Activated CD4-positive, alpha-beta T cell treated with anti-CD3 and anti-CD28 coated beads, Interleukin-2, amount 10 ng/mL, durations not matched to agents 7 days and 5 days (primary cell): ENCODE measurements at places on chromosomes 1 and 21. TPM values are rescaled to one million over a fixed set of nuclear protein-coding genes. Genes with fewer than 3 reads are reported as not detected.
A peak's percentile ranks its signal among the peaks of the same experiment; 100 is the strongest.

DNA sequence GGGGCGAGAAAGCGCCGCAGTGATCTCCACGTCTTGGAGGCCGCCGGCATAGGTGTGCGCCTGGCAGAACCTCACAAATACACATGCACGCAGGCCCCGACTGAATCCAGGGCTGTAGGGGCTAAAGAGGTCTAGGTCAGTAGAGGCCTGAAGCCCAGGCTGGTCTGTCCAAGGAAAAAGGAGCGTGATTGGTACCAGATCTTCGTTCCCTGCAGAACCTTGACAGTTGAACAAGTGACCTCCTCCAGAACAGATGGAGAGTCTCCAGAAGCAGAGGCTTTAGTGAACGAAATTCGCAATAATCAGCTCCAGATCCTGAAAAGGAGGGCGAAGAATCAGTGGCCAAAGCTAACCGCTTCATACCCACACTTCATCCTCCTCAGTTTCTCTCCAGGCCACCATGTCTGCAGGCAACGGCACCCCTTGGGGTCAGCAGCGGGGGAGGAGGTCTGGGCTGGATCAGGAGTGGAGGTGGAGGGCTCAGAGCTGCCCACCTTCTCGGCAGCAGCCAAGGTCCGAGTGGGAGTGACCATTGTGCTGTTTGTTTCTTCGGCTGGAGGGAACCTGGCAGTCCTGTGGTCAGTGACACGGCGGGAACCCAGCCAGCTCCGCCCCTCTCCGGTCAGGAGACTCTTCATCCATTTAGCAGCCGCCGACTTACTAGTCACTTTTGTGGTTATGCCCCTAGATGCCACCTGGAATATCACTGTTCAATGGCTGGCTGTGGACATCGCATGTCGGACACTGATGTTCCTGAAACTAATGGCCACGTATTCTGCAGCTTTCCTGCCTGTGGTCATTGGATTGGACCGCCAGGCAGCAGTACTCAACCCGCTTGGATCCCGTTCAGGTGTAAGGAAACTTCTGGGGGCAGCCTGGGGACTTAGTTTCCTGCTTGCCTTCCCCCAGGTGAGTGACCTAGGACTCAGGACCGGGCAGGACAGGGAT is 749 bp upstream of the PEX11B start:
- DNase-seq = peak; percentile 18

DNA sequence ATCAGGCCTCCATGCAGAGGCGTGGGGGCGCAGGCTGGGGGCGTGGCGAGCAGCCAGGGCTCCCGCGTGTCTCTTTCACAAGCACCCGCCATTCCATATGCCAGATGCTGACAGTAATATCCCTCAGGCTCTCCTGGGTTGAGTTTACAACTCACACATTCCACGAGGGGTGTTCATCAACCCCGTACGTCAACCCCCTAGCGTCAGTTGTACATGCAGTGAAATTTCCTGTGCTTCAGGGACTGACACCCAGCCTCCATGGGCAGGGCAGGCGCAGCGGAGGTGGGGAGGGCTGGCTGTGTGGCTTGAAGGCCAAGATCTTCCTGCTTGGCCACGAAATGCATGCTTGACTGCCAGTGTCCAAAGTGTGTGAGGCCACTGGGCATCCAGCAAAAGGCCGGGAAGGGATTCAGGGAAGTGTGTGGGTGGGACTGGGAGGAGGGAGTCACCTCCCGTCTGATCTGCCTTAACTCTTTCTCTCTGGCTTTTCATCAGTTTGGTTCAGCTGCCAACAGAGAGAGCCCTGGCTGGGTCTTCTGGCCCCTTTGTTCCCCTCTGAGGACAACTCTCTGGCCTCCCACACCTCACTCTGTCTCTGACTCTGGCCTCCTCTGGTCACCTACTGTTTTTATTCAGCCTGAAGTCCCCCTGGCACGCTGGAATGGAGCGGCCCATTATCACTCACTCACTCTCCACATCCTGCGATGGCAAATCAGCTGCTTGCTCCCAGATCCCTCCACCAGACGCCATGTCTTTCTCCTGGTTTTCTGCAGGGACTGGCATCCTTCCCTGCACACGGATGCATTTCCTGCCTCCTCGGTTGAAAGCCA is 33.8 kb downstream of the CLIC6 start:
- no peak for DNase-seq

GRCh38 chr21:38815060-38815405 is 9.3 kb downstream of the ETS2 start:
- no peak for DNase-seq

DNA sequence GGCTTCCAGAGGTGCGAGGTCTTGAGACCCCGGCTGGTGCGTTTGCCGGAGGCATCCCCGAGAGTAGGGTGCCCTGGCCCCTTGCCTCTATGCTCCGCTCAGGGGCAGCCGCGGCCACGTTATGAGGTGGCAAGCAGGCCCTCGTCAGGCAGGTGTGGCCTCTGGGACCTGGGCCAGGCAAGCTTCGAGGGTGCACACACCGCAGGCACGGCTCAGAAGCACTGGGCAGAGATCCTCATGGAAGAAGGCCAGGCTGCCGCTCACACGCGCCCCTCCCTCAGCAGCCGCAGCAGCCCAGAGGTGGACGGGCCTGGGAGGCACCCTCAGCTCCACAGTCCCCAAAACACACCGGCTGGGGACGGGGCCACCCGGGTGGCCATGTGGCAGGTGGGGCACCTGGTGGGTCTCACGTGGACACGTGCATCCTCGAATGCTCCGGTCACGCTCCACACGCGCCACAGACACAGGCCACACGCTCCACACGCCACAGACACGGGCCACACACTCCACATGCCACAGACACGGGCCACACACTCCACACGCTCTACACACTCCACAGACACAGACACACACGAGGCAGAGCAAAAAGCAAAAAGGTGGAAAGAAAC is 6.5 kb downstream of the SDF4 start:
- no peak for DNase-seq

DNA sequence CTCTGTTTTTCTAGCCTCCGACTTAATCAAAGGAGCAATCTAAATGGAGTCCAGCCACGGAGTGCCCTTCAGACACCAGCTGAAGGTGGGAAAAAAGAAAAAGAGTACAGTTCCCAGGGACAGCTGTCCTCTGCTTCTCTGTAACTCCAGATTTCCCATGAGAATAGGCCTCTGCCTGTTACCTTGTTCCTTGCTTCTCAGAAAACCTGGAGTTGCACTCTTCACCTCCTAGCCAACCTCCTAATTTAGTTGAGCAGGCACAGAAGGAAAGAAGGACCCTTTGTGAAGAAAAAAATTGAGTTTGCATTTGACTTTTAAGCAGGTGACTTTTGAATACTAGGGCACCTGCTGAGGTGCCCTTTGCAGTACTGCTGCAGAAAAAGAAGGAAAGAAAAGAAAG is 8.3 kb downstream of the BARHL2 start:
- no peak for DNase-seq

DNA sequence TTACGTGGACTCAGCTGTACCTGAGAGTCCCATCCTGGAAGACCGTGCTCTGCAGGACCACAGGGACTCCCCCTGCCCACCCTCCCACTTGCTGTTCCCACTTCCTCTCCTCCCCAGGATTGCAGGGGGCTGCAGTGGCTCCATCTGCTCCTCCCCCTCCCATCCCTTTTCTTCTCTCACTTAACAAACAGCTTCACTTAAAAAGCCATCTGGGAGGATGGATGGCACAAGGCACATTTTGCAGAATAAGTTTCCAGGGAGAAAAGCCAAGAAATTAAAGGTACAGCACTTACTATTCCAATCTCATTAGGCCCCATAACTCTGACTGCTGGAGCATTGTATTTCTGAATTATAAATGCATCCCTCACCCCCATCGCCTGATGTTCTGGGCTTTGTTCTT is 458.7 kb downstream of the PTPRU start:
- no peak for DNase-seq

DNA sequence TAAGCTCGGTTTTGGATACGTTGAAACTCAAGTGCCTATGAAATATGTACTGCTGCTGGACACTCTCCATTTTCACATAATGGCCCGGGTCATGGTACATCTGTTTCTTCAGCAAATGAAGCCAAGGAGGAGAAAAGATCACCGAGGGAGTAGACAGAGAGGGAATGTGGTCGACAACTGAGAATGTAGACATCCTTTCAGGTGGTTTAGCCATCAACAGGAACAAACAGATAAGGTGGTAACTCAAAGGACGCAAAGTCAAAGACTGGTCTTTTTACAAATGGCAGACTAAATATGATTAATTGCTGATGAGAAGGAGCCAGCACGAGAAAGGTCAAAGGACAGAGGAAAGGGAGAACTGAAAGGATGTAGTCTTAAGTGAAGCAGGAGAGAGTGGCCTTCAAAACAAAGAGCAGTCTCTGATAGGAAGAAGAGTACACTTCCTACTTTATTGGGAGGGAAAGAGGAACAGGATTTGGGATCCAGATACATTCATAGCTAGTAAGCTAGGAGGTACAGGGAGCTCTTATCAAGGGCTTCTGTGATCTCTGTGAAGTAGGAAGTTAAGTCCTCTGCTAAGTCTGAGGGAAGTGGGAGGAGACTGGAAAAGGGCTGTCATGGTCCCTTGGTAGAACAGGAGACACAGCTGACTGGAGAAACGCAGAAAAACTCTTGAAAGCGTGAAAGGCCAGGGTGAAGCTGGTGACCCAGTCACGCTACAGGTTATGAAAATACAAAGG is 28.3 kb downstream of the NUP133 start:
- DNase-seq = no peak

DNA sequence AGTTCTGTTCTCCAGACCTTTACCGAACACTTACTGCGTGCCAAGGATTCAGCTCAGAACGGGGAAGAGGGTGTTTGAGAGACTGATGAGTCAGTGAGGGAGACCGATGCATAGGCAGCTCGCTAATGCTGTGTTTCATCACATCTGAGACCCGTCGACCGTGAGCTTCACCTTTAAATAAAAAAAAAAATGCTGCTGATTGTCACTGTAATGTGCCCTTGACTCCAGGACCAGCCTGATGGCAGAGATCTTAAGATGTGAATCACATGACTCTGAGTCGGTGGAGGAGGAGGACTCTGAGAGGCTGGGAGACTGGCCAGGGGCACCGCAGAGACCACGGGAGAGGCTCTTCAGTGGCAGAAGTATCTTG is 28.8 kb downstream of the SPSB1 start:
- DNase-seq = no peak

DNA sequence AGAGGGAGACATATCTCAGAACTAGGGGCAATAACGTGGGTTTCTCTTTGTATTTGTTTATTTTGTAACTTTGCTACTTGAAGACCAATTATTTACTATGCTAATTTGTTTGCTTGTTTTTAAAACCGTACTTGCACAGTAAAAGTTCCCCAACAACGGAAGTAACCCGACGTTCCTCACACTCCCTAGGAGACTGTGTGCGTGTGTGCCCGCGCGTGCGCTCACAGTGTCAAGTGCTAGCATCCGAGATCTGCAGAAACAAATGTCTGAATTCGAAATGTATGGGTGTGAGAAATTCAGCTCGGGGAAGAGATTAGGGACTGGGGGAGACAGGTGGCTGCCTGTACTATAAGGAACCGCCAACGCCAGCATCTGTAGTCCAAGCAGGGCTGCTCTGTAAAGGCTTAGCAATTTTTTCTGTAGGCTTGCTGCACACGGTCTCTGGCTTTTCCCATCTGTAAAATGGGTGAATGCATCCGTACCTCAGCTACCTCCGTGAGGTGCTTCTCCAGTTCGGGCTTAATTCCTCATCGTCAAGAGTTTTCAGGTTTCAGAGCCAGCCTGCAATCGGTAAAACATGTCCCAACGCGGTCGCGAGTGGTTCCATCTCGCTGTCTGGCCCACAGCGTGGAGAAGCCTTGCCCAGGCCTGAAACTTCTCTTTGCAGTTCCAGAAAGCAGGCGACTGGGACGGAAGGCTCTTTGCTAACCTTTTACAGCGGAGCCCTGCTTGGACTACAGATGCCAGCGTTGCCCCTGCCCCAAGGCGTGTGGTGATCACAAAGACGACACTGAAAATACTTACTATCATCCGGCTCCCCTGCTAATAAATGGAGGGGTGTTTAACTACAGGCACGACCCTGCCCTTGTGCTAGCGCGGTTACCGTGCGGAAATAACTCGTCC is 1.3 kb upstream of the OLIG2 start:
- no peak for DNase-seq

DNA sequence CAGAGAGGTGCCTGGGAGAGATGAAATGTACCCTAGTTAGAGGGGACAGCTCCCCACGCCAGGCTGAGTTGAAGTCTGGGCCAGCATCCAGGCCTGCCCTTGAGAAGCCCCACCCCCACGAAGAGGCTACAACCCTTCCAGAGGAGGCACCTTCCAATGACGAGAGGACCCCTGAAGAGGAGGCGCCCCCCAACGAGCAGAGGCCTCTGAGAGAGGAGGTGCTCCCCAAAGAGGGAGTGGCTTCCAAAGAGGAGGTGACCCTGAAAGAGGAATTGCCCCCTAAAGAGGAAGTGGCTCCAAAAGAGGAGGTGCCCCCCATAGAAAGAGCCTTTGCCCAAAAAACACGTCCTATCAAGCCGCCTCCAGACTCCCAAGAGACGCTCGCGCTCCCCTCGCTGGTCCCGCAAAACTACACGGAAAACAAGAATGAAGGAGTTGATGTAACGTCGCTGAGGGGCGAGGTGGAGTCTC is 3.1 kb downstream of the EVA1B start:
- DNase-seq = no peak

- no peak for DNase-seq
Observed at GRCh38 chr21:34647555-34647954, 21.2 kb upstream of the CLIC6 start.

DNA sequence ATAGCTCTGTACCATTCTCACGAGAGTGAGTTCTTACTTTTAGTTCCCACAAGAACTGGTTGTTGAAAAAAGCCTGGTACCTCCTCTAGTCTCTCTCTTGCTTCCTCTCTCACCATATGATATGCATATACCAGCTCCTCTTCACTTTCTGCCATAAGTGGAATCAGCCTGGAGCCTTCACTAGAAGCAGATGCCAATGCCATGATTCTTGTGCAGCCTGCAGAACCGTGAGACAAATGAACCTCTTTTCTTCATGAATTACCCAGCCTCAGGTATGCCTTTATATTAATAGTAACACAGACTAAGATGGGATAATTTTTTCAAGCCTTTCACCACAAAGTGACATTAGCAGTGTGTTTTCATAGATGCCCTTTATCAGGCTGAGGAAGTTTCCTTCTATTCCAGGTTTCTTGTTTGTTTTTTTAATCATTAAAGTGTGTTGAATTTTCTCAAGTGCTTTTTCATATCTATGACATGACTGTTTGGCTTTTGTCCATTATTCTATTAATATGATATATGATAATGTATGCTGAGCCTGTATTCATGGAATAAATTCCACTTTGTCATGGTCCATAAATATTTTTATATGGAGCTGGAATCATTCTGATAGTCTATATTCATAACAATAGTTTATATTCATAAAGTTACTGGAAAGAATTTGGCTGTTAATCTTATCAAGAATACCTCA is 40.7 kb upstream of the C1orf185 start:
- DNase-seq = no peak

Gene SPRR4
- total RNA-seq = not detected

Gene PTCH2
- total RNA-seq = 0.94 TPM

Gene RAB42
- not detected for total RNA-seq

Gene ELF3
- 0.22 TPM for total RNA-seq

Gene PADI1
- total RNA-seq = not detected

Gene ABCG1
- total RNA-seq = 10.2 TPM

Gene GAS5
- total RNA-seq = 370 TPM

Gene MPZ
- total RNA-seq = 4.5 TPM

Gene RHCE
- not detected for total RNA-seq

Gene PAPPA2
- 0.46 TPM for total RNA-seq

Gene RNF186
- not detected for total RNA-seq

Gene GABRD
- total RNA-seq = not detected

Gene GPR37L1
- total RNA-seq = not detected

Gene OR10J1
- total RNA-seq = not detected

Gene EXO1
- 41.3 TPM for total RNA-seq

Gene EDN2
- not detected for total RNA-seq
